Stimulated activated CD4-positive, alpha-beta T cell treated with anti-CD3 and anti-CD28 coated beads, Interleukin-1b, Interleukin-23, amount 100 ng/mL, for 1 hour (primary cell): ENCODE measurements at places on chromosomes 4 and X.

DNA sequence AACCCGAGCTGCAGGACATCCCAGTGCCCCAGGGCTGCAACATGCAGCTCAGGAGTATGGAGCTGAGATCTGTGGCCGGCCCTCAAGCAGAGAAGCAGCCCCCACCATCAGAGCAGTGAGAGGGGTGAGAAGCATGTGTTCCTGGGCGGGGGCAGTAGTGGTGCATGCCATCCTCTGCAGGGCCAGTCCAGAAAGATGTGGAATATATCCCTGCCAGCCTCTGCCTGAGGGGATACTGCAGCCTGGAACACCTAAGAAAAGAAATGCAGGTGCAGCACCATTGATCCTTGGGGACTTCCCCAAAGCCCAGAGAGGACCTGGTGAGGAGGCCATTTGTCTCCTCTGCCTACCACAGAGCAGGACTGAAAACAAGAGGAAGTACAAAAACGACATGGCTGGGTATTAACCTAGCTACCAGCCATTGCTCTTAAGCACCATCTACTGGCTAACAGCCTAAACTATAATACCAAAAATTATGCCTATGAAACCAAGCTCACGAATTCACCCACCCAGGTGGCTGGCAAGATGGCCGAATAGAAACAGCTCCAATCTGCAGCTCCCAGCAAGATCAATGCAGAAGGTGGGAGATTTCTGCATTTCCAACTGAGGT, 158.8 kb downstream of the ADGRA3 start:
- no peak for DNase-seq

- no peak for DNase-seq
Observed at GRCh38 chr4:1375051-1375721, 28.2 kb downstream of the UVSSA start.

DNA sequence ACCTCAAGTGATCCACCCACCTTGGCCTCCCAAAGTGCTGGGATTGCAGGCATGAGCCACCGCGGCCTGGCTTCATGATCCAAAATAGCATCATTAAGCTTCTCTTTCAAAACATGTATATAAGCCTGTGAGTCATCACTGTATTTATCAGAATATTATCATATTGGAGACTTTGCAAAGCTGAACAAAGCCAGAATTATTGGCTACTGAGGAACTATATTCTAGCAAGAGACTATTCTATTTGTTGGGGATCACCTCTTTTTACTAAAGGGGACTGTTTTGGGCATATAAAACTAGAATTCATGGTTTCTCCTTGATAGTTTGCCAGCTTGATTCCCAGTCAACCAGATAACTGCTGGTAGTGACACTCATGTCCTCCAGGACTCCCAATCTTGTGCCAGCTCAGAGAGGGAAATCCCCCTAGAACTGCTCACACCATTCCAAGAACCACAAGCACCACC, 40.1 kb downstream of the TET2 start:
- DNase-seq: no peak

GRCh38 chr4:125836597-125837195, 521.9 kb downstream of the FAT4 start:
- no peak for DNase-seq

- no peak for DNase-seq
Observed at GRCh38 chr4:44447563-44448504, 775 bp downstream of the KCTD8 start.

DNA sequence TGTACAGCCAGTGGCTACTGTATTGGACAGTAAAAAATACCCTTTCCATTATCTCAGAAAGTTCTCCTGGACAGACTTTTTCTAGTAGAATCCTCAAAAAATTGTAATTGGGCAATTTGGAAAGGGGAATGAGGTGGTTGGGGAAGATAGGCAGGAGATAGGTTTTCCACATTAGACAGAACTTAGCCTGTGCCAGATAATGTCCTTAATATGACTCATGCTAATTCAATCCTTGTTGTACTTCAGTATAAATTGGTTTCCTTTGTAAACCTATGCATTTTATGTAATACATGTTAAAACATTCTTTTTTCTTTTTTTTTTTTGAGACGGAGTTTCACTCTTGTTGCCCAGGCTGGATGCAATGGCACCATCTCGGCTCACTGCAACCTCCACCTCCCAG, 8.9 kb downstream of the EIF4E start:
- DNase-seq: no peak

GRCh38 chr4:99629962-99630554, 27.6 kb downstream of the C4orf54 start:
- DNase-seq: no peak

DNA sequence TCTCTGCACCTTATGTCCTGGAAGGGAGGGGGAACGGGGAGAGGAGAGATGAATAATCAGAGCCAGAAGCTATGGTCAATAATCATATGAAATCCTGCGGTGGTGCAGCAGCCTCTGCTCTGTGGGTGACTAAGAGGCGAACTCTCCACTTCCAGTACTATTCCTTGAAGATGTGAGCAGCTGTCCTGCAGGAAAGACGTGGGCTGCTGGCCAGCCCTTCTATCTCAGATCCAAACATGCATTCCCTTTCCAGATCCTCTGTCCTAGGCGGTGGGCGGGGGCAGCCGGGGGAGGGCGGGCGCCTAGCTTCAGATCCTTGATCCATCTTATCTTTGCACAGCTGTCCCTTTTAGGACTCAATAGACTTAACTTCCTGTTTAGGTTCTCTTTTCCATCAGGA, 34.5 kb downstream of the SPINK2 start:
- DNase-seq: no peak

GRCh38 chrX:4315891-4316290, 602.4 kb upstream of the PRKX start:
- no peak for DNase-seq

DNA sequence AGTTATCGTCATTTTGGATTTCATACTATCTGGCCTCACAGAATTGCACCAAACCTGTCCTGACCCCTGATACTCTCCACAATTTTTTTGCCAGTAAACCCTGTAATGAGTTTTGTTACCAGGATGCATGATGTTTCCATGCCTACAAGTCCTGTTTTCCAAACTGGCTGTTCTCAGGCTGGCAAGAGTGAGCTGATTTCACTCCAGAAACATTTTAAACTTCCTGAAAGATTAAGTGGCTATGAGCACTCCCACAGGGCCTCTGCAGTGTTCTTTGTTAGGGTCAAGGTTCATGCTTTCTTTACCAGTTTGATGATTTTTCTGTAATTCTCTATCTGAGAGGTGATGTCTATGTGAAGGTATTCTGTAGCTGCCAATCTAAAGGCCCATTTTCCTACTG, 31.7 kb upstream of the PDLIM3 start:
- no peak for DNase-seq

GRCh38 chr4:83083925-83084475, 30.5 kb downstream of the PLAC8 start:
- no peak for DNase-seq

GRCh38 chrX:146055733-146056132, 238.1 kb downstream of the SLITRK2 start:
- DNase-seq: no peak
